ENCODE measurements at places on chromosomes 3 and 15.

- DNase-seq = no peak
These were observed 308.0 kb upstream of the ATP11B start for GRCh38 chr3:182485301-182485700.

DNA sequence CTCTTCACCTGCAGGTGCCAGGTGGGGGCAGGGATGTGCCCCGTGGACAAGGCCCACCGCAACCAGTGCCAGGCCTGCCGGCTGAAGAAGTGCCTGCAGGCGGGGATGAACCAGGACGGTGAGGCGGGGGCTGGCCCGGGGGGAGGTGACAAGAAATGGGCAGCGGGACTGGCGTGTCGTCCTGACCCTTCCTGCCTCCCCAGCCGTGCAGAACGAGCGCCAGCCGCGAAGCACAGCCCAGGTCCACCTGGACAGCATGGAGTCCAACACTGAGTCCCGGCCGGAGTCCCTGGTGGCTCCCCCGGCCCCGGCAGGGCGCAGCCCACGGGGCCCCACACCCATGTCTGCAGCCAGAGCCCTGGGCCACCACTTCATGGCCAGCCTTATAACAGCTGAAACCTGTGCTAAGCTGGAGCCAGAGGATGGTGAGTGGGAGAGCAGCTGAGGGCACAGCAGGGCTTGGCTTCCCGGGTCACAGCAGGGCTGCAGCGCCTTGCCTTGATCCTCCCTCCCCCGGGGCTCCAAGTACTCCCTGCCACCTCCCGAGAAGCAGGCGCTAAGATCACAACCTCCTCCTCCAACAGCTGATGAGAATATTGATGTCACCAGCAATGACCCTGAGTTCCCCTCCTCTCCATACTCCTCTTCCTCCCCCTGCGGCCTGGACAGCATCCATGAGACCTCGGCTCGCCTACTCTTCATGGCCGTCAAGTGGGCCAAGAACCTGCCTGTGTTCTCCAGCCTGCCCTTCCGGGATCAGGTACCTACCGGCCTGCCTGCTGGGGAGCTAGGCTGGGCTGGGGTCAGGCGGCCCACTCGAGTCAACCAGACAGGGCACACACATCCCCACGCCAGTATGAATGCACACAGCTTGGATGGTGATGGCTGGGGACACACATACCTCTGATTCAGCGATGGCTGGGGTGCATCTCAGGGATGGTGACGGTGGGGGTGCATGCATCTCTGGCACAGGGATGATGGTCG lies 1.7 kb downstream of the NR2E3 start:
- no peak for DNase-seq

DNA sequence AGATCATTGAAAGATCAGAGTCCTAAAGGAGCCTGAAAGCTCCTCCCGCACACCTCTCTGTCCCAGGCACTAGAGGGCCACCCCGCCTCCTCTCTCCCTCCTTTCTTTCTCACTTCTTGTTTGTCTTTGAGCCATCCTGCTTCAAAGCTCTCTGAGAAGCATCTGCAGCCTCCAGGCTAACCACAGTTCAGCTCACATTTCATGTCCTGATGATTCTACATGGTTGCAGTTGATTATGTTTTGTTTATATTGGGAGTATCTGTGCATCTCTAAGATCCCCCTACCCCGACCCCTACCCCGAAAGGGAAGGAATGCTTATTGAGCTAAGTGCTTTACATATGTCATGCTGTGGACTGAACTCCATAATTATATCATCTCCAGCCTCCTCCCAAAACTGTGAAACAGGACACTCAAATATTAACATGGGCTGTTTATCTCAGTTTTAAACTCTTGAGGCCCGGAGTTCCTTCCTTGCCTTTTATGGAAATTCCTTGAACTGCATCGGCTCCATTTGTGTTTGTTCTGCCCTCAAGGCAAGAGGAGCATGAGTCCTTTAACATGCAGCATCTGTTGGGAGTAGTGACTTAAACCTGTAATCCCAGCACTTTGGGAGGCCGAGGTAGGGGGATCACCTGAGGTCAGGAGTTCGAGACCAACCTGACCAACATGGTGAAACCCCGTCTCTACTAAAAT lies 30.9 kb downstream of the MGLL start:
- no peak for DNase-seq

- no peak for DNase-seq
These were observed 231.6 kb downstream of the SNRPN start for GRCh38 chr15:25186411-25186810.

DNA sequence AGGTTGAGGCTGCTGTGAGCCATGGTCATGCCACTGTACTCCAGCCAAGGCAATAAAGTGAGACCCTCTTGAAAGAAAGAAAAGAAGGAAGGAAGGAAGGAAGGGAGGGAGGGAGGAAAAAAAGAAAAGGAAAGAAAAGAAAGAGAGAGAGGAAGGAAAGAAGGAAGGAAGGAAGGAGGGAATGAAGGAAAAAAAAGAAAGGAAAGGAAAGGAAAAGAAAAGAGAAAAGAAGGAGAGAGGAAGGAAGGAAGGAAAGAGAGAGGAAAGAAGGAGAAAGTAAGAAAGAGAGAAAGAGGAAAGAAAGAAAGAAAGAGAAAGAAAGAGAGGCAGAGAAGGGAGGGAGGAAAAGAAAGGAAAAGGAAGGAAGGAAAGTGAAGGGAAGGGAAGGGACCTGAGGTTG lies 20.4 kb upstream of the ACTL6A start:
- DNase-seq = no peak

GRCh38 chr3:149609595-149609994 lies 48.2 kb downstream of the WWTR1 start:
- no peak for DNase-seq

DNA sequence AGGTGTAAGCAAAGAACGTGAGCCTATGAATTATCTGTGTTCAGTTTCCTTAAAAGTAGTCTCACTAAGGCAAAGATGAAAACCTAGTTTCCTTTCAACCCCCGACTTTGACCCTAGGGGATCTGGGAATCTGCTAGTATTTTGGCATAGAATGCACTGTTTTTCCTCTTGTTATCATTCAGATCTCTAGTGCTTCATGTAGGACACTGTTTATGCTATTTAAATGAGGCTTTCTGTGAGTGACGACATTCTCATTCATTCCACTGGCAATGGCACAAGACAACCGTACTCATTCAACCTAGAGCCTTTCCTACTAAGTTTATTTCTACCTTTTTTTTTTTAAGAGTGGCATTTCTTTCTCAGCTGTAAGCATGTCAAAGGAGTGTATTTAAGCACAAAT lies 67.0 kb downstream of the CHAC1 start:
- no peak for DNase-seq

DNA sequence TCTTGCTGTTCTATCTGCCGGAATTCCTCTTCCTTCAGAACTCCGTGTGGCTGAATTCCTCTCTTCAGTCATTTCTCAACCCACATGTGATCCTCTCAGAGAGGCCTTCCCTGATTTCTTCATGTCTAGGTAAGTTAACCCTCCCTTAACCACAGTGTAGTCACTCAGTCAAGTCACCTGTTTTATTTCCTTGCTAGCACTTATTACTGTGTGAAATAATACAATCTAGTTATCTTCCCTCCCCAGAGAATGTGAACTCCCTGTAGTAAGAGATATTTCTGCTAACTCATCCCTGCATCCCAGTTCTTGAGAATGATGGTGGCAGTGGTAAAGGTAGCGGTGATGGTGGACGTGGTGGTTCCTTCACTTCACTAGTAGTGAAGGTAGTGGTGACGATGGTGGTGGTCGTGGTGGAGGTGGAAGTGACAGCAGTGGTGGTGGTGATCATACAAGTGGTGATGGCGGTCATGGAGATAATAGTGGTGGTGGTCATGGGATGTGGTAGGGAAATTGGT lies 33.3 kb downstream of the COL6A5 start:
- DNase-seq = no peak

GRCh38 chr3:175005193-175005592 lies 146.1 kb downstream of the NAALADL2 start:
- no peak for DNase-seq

- DNase-seq = no peak
These were observed 232.1 kb downstream of the NECTIN3 start for GRCh38 chr3:111303760-111304159.

DNA sequence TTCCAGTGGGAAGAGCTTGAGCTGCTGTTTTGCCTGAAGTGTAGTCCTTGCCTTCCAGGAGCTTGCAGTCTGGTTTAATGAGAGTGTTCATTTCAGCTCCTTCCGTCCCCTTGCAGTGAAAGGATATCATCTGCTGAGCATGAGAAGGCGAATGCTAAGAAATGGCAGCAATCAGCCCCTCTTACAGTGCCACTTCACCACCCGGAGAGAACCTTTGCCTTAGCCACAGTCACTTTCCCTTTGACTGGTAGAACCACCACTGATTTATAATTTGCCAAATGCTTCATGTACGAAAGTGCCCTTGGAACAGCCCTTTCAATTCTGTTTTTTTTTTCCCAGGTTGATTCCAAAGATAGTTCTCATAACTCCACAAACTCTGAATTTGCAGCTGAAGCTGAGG lies 11.5 kb downstream of the TATDN2 start:
- DNase-seq = no peak

DNA sequence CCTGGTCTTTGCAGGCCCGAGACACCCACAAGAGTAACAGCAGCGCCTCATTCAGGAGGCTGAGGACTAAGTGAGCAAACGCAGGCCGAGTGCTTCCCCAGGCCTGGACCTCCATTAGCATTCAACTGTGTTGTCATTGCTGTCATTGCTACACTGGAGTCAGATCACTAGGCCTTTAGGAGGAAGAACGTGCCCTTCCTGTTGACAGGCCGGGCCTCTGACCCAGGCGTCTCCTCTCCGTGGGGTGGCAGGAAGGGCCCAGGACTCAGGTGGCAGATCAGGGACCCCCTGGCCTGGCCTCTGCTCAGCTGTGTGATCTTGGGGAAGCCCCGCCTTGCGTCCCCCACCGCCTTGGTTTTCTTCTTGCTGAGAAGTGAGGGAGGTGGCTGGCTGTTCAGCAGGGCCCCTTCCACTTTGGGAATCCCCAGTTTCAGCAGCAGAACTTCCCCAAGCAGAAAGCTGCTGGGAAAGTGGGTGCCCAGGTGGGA lies 19.1 kb downstream of the ZDHHC19 start:
- peak; percentile 58 for DNase-seq

DNA sequence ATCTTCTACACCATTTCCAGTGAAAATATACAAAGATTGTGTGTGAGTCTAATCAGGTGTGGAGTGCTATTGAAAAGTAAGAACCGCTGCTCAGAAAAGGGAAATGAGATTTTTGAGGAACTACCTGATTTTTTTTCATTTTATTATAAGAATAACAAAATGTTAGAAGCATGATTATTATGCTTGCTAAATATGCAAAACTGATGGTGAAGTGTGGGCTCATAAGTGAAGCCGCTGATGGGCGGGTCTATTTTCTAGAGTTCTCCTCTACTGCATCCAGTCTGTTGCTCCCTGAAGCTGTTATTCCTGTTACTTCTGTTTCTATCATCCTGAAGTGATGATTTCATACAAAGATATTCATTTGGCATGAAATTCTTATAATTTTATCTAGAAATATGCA lies 612.0 kb downstream of the CADM2 start:
- no peak for DNase-seq

DNA sequence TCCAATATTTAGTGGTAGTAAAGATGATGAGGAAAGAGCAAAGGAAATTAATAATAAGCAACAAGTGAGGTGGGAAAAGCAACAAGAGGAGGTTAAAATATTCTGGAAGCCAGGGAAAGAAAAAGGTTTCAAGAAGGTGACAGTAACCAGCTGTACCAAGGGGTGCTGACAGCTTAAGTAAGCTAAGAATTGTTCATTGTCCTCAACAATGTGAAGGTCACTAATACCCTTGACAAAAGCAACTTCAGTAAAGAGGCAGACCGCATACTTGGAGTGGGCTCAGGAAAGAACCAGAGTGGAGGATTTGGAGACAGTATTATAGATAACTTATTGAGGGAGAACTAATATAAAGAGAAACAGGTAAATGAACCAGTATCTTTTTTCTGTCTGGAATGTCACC lies 116.2 kb downstream of the GBE1 start:
- no peak for DNase-seq

DNA sequence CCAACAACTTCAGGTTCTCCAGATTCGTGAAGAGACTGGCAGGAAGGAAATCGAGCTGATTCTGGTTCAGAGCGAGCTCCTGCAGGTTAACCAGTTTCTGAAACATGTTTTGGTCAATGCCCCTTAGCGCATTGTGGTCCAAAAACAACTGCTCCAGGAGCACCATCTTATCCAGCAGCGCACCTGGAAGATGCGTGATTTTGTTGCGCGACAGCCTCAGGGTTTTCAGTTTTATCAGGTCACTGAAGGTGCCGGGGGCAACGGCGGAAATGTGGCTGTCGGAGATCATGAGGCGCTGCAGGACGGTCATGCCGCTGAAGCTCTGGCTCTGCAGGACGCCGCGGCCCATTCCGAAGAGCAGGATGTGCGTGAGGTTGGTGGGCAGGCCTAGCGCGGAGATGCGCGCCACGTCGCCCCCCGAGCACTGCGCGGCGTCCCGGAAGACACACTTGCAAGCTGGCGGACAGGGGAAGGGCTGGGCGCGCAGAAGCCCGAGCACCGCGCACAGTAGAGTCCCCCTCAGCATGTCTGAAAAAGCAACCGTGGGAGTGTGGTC lies 1.2 kb downstream of the GP5 start:
- peak; percentile 47 for DNase-seq

DNA sequence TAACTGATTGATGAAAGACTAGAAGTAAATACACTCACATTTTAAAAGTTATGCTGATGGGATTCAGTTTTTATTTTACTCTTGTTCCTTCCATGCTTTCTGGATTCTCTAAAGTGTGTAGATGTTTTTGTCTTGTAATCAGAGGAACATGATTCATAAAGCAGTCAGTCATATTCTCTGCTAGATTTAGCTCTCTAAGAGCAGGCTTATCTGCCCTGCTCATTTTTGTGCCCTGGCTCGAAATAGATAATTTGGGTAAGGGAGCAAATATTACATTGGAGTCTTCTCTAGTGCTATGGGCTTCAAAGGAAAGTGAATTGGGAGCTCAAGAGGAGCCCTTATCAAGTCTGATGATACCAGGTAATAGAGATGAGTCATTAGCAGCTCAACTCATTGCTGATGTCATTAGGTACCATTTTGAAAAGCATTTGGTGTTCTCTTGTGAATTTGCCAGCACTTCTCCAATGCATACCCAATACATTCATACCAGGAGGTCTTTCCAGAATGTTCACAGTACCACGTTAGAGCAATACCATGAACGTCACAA lies 27.7 kb downstream of the SACM1L start:
- DNase-seq = no peak

GRCh38 chr3:170564664-170565063 lies 21.2 kb downstream of the SLC7A14 start:
- DNase-seq = no peak

GRCh38 chr15:92288755-92289154 lies 104.9 kb upstream of the ST8SIA2 start:
- no peak for DNase-seq

DNA sequence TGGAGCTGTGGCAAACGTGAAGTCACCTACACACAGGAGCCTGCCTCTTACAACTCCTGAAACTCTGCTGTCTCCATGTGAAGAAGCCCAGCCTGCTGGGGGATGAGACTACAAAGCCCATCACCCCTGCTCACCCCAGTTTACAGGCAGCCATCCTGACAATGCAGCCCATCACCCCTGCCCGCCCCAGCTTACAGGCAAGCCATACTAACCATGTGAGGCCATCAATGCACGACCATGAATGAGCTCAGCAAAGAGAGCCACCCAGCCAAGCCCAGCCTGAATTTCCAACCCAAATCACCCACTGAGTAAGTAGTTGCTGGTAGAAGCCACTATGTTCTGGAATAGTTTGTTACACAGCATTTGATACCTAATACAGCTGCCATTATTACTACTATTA lies 185.4 kb upstream of the NSMCE3 start:
- no peak for DNase-seq

Measured in activated CD4-positive, alpha-beta memory T cell treated with anti-CD3 and anti-CD28 coated beads, Interleukin-2, amount 10 ng/mL, durations not matched to agents 7 days and 5 days (primary cell).